Activated CD4-positive, alpha-beta T cell treated with anti-CD3 and anti-CD28 coated beads, Interleukin-2, amount 50 U/mL, for 24 hours (primary cell): ENCODE measurements at places on chromosomes 16 and 17.

DNA sequence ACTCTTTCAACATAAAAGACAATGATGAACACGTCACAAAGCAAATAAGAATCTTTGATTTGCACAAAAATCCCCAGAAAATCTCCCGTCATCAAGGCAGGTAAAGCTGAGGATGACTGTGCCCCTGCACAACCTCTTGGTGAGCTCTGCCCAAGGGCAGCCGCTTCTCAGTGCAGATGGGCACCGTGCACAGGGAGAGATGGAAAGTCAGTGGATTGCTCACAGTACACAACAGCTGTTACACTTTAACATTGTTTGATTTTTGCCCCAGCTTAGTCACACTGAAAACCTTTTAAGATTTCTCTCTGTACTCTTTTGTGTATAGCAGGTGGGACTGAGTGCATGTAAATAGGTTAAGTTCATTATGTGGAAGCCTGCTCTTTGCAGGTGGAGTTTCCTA, 104.2 kb downstream of the CDK5R1 start:
- no peak for DNase-seq

DNA sequence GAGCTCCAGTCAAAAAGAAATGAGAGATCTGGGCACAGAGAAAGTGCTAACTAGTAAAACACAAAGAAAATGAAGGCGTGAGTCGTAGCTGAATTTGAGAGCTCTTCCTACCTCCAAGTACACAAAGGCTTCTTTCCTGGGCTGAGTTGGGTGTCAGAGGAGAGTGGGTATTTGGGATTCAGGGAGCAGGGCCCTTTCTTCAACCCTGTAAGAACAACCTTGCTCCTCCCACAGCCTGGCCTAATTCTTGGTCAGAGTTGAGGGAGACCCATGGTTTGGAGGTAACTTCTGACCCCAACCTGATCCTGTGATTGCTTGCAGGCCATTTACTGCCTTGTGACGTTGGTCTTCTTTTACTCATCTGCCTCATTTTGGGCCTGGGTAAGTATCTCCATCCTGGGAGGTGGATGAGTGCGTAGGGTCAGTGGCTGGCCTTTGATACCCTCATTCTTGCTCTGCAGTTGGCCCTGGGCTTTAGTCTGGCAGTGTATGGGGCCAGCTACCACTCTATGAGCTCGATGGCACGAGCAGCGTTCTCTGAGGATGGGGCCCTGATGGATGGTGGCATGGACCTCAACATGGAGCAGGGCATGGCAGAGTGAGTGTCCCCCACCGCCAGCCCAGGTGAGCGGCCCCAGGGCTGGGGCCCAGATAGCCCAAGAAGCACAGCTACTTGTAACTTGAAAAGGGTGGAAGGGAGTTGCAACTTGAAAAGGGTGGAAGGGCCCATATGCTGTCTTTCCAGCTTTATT, 1.3 kb downstream of the TMEM208 start:
- DNase-seq: no peak

DNA sequence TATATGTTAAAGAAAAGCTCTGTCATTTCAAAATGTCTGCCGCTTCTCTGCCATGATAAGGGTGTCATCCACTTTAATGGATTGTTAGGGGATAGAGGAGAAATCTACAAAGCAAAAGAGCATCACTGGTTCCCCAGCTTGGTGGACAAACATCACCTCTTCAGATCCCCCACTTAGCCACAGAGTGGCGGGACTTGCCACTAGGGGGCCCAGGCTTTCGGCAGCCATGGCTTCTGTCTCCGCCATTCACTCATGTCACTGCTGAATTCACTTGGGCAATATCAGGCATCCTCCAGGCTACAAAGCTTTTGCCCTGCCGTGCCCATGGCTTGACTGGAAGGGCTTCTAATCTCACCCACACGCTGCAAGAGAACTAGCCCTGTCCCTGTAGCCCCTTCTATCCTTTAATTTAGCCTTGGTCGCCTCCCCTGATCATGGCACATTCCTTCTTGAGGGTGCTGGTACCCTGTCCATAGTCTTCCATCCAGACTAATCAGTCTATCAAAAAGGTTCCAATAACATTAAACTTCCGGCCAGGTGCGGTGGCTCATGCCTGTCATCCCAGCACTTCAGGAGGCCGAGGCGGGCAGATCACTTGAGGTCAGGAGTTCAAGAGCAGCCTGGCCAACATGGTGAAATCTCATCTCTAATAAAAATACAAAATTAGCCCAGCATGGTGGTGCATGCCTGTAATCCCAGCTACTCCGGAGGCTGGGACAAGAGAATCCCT, 34.7 kb downstream of the SBK1 start:
- DNase-seq: peak; percentile 52

- DNase-seq: no peak
Measured at GRCh38 chr16:67086822-67087221, 22.9 kb upstream of the PHAF1 start.

DNA sequence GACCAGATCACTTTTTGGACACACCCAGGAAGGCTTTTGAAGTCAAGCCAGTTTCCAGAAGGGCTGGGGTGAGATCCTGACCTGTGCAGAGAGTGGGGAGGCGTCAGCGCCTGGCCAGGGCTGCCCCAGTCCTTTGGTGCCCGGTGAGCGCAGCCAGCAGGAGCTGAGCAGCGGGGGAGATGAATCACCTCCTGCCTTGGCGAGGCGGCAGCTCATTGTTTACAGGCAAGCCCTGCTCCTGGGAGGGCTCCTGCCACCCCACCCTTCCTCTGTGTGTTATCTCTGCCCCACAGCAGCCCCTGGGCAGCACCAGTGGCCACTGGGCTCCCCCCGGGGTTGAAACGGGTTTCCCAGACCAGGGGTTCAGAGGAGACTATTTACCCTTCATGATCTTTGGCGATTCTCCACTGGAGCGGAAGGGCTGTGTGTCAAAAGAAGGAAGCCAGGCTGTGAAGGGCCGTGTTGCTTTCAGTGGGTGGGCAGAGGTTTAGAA, 14.1 kb upstream of the ITGB4 start:
- no peak for DNase-seq
